ENCODE measurements at places on chromosomes 13 and 19.

- no peak for DNase-seq
Observed at GRCh38 chr19:39192846-39193245, 3.9 kb upstream of the NCCRP1 start.

GRCh38 chr13:33183431-33184111 lies 102.0 kb downstream of the STARD13 start:
- DNase-seq = no peak

DNA sequence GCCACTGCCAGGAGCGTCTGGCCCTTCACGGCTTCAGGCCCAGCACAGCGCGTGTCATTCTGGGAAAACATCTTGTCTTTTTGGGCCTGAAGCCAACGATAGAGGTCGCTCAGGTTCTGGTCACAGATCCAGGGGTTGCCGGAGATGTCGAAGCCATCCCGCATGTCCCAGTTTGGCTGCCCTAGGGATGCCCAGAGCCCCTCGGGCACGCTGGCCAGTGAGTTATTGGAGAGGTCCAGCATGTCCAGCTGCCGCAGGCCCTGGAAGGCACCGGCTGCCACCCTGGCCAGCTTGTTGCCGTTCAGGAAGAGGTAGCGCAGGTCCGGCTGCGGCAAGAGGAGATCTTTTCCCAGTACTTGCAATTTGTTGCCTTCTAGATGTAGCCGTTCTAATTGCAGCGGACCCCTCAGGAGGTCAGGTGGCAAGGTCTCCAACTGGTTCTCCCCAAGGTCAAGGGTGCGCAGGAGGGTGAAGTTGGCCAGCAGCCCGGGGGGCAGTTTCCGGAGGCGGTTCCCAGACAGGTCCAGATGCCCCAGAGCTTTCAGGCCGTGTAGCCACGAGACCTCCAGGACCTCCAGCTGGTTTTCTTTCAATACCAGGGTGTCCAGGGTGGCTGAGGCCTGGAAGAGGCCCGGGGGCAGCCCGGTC lies 1.8 kb downstream of the LRG1 start:
- DNase-seq = no peak

GRCh38 chr19:8319807-8320520 lies 1.2 kb downstream of the NDUFA7 start:
- DNase-seq = no peak
